Left lobe of liver (tissue), 2 donors: ENCODE measurements at places on chromosomes 11 and 22.

DNA sequence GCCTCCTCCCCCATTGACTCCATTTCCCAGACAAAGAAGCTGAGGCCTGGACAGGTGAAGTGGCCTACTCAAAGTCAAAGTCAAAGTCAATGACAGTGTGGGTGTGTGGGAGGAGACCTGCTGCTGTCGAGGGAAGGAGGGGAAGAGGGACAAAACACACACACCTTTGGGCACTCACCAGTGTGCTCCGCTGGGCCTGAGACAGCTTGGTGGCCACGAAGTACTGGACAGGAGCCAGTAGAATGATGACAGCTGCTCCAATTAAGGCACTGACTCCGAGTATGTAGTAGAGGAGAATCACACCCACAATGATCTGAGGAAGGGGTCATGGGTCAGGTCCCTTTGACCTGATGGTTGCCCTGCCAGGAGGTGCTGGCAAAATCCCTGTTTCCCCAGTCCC is 33.6 kb downstream of the ABCC8 start:
- DNase-seq, result no peak

DNA sequence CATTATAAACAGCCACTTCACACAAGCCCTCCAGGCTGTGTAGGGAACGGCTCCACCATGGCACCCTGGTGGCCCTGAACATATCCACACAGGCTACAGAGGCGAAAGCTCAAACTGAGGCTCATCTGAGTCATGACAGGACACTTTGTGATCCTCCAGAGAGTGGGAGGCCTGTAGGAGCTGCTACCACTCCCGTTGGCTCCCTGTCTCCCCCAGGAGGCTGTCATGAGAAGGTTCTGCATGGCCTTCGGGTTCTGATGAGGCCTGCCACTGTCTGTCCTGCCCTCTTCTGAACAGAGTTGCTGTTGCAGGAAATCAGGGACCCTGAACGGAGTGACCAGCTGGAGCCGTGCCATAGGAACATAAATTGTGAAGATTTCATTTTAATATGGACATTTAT is 23.8 kb upstream of the ALDH3B2 start:
- DNase-seq, result no peak

DNA sequence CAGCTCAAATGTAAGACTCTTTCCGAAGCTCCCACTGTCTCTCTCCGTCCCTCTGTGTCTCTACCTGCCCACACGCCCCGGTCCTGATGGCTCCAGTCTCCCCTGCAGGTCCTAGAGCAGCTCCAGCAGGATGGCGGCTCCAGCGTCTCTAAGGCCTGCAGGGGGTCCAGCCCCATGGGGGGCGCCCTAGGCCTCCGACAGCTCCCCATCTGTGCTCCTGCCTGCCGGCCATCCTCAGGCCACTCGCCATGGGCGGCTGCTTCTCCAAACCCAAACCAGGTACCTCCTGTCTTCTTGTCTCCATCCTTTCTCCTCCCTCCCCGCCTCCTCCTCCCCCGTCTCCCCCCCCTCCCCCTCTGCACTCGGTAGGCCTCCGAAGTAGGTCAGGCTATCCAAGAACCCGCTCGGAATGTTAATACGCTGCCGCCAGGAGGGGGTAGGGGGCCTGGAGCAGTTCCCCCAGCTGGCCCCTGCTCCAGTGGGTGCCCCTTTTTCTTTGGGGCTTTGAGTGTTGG is 699 bp downstream of the AIFM3 start:
- no peak for DNase-seq

DNA sequence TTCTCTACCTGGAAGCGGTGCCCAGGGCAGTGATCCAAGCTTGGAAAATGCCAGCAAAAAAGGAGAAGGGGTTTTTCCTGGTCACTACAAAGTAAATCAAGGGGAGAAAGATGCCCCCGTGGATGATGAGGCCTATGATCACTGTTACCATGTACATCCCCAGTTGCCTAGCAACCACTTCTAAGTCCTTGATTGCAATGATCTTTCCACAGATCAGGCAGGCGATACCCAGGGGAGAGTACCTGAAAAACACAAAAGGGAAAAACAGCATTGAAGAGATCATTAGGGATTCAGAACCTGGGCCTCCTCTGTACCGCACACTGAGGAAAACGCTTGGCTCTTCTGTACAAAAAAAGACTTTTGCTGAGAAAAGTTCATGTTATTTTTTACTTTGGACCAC is 127.1 kb downstream of the SLC1A2 start:
- no peak for DNase-seq

- DNase-seq, result no peak
Observed at GRCh38 chr11:64258356-64258755, 7.0 kb downstream of the PLCB3 start.

- DNase-seq, result peak; percentile 15
Observed at GRCh38 chr22:20404881-20405280, 10.9 kb downstream of the ZNF74 start.

- DNase-seq, result no peak
Observed at GRCh38 chr11:75740681-75741080, 23.0 kb downstream of the MOGAT2 start.

- no peak for DNase-seq
Observed at GRCh38 chr11:125285844-125286243, 121.3 kb downstream of the PKNOX2 start.

DNA sequence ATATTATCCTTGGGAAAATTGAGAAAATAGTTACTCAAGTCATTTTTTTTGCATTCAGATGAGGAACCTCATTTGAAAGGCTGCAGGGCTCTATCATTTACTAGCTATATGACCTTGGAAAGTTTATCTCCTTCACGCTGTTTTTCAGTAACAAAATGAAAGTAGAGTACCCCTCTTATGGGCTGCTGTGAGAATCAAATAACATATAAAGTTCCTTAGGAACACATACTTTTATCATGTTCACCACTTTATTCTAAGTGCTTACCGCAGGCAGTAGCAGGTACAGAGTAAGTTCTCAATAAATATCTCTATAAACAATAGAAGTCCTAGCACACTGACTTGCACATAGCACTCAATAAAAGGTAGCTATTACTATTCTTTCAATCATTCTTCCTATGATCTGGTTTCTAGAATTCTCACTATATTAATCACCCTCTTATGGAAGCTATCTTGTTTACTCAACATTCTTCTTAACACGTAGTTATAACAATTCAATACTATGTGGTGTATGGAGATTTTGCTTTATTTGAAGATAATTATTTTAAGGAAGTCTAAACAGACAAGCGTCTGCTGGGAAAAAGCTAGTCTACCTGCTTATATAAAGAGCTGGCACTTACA is 1.9 kb downstream of the C11orf71 start:
- no peak for DNase-seq

- DNase-seq, result peak; percentile 42
Observed at GRCh38 chr11:26849036-26849435, 127.2 kb upstream of the SLC5A12 start.
